ENCODE measurements at places on chromosomes 16 and 17. TPM values are rescaled to one million over a fixed set of nuclear protein-coding genes. Genes with fewer than 3 reads are reported as not detected.
A peak's percentile ranks its signal among the peaks of the same experiment; 100 is the strongest.

Gene UBALD1
- 27.2 TPM for total RNA-seq

Gene TADA2A
- total RNA-seq = 33.7 TPM

GRCh38 chr16:3027983-3028715, 4.3 kb downstream of the THOC6 start:
- DNase-seq = peak; percentile 80

Gene ARHGAP44
- total RNA-seq = 8.8 TPM

Gene FBXO39
- total RNA-seq = 0.23 TPM

- no peak for DNase-seq
Measured at GRCh38 chr17:69218986-69219385, 9.6 kb downstream of the ABCA10 start.

DNA sequence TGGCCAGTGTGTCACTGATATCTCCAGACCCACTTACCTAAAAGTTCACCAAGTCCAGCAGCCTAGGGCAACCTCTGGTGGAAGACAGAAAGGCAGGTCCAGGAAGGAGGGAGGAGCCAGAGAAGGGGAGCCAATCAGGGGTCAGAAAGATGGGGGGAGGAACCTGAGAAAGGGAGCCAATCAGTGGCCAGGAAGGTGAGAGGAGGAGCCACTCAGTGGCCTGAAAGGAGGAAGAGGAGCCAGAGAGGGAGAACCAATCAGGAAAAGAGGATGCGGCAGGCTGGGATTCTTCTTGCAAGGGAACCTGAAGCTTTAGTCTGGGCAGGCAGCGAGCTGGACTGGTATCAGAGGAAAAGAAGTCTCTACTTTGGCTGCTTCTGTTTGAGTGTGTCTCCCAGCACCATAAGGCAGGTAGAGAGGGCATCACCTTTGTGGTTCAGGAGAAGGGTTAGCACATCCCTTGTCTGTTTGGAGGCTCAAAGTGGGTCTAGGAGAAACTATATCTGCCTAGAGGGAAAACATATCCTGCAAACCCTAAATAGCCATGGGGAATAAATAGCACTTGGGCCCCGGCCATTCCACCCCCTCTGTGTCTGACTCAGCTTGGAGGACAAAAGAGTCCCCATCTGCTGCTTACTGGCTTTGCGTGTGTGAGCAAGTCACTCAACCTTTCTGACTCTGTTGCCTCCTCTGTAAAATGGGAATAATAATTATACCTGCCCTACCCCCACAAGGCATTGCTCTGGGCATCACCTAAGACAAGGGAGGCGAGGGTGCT, 43.4 kb upstream of the CRHR1 start:
- DNase-seq = no peak

Gene KCNAB3
- 7.9 TPM for total RNA-seq

GRCh38 chr16:75322740-75323139, 71.3 kb upstream of the BCAR1 start:
- DNase-seq = no peak

DNA sequence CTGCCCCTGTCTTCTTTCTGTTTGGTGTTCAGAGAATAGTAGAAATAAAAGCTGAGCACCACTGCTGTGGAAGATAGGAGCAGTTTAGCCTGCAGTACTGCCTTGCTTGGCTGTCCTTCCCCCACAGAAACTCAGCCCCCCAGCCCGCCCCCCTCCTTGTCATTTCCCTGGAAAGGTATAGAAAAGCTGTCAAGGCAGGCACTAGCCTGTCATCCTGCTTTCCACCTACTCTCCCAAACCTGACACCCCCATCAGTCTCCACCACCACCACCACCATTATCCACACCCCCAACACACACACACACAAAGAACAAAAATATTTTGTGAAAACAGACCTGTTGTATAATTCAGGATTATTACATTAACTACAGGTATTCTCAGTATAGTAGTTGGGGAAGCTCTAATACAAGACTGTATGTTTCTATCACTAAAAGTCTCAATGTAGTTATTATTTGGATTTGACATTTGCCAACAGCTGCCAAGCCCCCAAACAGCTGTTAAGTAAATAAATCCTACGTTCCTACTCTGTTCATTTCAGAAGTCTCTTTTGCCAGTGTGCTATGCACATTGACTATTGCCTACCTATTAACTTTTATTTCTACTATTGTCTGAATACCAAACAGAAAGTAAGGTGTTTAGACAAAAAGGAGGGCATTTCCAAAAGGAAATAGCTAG, 128.8 kb downstream of the CYB561 start:
- no peak for DNase-seq

Gene IFT20
- total RNA-seq = 48.8 TPM

Gene ENDOV
- 21.2 TPM for total RNA-seq

Gene GP2
- 0.49 TPM for total RNA-seq

DNA sequence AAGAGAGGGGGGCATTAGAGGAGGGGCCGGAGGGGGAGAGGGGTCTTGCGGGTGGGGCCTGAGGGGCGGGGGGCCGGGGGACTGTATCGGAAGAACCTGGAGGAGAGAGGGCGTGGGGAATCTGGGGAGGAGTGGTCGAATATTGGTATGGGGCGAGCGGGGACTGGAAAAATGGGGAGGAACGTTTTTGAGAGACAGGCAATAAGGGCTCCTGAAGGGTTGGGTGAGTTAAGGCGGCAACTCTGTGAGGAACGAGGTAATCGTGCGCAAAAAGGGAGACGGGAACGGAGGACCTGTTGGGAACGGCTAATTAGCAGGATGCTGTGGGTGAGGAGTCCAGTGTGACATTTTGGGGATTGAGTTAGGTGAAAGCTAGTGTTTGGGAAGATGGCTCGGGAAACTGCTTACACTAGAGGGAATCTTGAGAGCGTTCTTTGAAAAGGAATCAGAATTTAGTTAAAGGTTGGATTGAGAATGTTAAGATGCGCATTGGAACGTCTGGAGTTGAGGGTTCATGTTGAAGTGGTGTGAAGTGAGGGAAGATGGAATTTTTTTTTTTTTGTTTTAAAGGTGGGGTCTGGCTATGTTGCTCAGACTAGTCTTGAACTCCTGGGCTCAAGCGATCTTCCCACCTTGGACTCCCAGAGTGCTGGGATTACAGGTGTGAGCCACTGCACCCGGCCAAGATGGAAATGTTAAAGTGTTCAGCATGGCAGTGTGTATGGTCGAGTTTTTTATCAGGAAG, 662 bp downstream of the WIPF2 start:
- no peak for DNase-seq

GRCh38 chr16:1007284-1007850, 25.8 kb downstream of the SOX8 start:
- DNase-seq = no peak

DNA sequence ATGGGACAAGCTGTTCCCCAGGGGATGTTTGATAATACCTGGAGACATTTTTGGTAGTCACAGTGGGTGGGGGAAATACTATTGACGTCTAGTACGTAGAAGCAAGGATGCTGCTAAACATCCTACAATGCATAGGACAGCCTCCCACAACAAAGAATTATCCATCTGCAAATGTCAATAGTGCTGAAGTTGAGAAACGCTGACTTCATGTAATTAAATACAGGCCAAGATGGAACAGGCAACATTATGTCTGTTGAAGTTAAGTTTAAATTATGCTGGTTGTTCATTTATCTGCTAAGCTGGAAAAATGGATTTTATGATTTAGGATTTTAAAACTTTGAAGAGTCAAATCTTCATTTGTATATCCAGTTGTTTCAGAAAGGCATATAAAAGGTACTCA, 341.2 kb upstream of the DYNLRB2 start:
- no peak for DNase-seq
